ENCODE measurements at places on chromosomes 11 and 22.

GRCh38 chr22:25966448-25966913, 202.8 kb upstream of the SEZ6L start:
- H3K4me3 ChIP-seq = no peak overlapping the region
- H3K27me3 ChIP-seq = peaks cover 14% of the 10 kb centered on the region
- no peak for DNase-seq

- no peak overlapping the region for H3K27ac ChIP-seq
- H3K4me1 ChIP-seq = peaks cover 2% of the 10 kb centered on the region
- no peaks in the 10 kb centered on the region for H3K36me3 ChIP-seq
- DNase-seq = no peak
- H3K4me3 ChIP-seq = no peak overlapping the region
- no peaks in the 10 kb centered on the region for H3K27me3 ChIP-seq
Observed at GRCh38 chr11:79168530-79169110, 272.2 kb downstream of the TENM4 start.

DNA sequence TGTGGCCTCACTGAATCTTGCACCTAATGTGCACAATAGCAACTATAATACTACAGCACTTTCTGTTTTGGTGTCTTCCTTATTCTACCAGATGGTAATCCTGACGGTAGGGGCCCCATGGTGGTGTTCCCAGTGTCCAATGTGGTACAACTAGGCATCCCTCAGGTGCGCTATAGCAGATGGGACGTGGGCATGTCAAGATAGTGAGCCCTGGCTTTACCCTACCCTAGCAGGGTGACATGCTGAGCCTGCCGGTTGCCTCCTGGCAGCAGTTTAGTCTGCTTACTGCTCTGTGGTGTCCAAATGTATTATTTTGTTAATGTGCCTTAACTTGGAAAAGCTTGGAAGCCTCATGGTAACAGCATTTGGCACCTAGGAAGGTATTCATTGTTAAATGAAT, 19.2 kb downstream of the ACO2 start:
- H3K4me1 ChIP-seq = peaks cover 8% of the 10 kb centered on the region
- H3K27me3 ChIP-seq = no peaks in the 10 kb centered on the region
- H3K27ac ChIP-seq = no peak overlapping the region

GRCh38 chr22:32024796-32025195, 18.3 kb upstream of the SLC5A1 start:
- H3K27me3 ChIP-seq = no peaks in the 10 kb centered on the region
- DNase-seq = no peak
- H3K27ac ChIP-seq = no peak overlapping the region
- H3K36me3 ChIP-seq = no peaks in the 10 kb centered on the region
- H3K4me3 ChIP-seq = no peak overlapping the region

- H3K4me1 ChIP-seq = peaks cover 18% of the 10 kb centered on the region
- no peak for DNase-seq
- H3K27me3 ChIP-seq = no peaks in the 10 kb centered on the region
- H3K36me3 ChIP-seq = no peaks in the 10 kb centered on the region
Observed at GRCh38 chr11:122523846-122524805, 131.4 kb upstream of the UBASH3B start.
